ENCODE measurements at places on chromosomes 16 and 17. TPM values are rescaled to one million over a fixed set of nuclear protein-coding genes. Genes with fewer than 3 reads are reported as not detected.
A peak's percentile ranks its signal among the peaks of the same experiment; 100 is the strongest.

- peak; percentile 70 for DNase-seq
These were observed 755 bp downstream of the PIEZO1 start for GRCh38 chr16:88784074-88784855.

- no peak for DNase-seq
These were observed 397.7 kb upstream of the PMFBP1 start for GRCh38 chr16:72569677-72570076.

- no peak for DNase-seq
These were observed 200.1 kb downstream of the XYLT1 start for GRCh38 chr16:17270683-17271109.

- no peak for DNase-seq
These were observed 151.2 kb upstream of the TBX2 start for GRCh38 chr17:61248399-61248798.

DNA sequence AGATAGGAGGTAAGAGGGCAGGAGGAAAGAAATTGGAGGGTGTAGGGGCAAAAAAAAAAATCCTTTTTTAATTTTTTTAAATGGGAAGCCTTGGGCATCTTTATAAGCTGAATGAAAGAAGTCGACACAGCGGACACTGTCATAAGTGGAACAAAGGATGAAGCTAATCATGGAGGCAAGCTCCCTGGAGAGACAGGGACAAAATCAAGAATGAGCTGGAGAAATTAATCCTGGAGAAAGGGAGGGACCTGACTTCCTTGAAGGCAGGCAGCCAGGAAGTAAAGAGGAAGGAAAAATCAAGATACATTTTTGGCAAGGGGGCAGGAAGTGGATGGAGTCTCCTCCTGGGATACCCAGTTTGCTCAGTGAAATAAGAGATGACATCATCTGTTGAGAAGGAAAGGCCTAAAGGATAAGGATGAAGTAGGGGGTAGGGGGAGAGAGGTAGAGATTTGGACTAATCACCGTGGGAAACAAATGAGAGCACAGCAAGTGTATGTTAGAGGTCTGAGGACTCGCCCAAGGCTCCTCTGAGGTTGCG, 179.3 kb downstream of the SLC39A11 start:
- DNase-seq, result no peak

DNA sequence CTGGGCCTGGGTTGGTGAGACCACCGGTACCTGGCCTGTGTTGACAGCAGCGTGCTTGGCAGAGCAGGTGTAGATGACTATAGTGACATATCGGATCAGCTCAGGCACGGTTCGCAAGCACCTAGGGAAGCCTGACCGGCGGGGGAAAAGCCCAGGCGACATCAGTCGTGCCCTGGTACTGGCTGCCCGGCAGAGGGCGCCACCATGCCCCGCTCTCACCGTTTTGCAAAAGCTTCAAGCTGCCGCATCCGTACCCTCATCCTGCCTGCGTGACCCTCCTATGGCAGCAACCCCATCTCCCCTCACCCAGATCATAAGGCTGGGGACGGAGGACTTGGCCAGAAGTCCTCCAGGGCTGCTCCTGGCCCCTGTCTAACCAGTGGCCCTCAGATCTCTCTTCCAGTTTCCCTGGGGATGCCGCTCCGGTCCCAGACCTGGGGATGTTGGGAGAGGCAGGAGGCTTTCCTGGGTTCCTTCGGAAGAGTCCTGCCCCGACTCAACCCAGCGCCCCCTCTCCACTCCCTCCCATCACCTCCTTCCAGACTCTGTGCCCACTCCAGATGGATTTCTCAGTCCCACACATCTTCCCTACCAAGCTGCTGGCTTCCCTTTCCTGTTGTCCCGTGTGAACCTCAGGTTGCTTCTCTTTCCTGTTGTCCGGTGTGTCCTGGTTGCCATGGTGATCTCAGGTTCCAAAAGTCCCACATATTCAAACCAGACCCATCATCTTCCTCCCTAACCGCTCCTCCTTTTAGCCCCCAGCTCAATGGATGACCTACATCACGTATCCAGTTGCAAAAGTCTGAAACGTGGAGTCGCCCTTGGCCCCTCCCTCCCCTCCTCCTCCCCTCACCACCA, 13.7 kb downstream of the ALOX12B start:
- peak; percentile 48 for DNase-seq

DNA sequence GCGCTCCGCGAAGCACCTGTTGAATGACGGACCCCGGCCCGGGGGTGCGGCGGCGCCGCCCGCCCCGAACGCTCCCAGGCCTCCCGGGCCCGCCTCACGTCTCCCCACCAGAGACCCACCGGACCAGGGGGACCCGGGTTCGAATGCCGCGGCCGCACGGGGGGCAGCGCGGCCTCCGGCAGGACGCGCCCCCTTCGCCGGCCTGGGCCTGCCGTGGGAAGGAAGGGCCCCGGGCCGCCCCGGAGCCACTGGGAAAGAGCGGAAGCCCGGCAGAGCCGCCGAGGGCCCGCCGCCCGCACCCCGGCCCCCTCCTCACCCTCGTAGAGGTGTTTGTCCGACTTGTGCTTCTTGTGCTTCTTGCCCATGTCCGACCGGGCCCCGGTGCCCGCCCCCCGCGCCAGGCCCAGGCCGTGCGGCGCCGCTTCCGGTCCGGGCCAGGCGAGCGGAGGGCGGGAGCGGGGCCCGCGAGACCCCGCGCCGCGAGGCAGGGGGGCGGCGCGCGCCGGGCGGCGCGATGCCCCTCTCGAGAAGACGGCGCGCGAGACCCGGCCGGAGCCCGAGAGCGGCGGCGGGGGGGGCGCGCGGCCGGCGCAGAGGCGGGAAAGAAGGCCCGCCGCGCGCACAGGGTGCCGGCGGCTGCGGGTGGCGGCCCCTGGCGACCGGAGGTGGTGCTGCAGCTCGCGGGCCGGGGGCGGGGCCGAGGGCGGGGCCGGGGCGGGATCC, at the start of gene BRD7:
TSS of gene BRD7 (minus strand) at position 579 of the 723 bp plus-strand sequence. CDS start at position 365, 214 bp downstream.
- no peak for DNase-seq

- no peak for DNase-seq
These were observed 4.0 kb upstream of the MRPS34 start for GRCh38 chr16:1776991-1777374.

DNA sequence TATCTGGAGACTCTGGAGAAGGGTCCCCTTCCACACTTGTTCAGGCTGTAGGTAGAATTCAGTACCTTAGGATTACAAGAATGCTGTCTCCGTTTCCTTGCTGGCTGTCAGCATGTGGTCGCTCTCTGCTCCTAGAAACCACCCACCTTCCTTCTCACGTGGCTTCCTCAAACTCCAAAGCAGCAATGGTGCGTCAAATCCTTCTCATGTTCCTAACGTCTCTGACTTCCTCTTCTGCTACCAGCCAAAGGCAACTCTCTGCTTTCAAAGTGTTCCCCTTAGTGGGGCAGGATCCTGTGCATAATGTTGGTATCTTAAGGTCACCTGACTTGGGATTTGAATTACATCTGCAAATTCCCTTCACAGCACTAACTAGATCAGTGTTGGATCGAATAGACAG, 30.9 kb upstream of the DYNLRB2 start:
- DNase-seq, result peak; percentile 17

DNA sequence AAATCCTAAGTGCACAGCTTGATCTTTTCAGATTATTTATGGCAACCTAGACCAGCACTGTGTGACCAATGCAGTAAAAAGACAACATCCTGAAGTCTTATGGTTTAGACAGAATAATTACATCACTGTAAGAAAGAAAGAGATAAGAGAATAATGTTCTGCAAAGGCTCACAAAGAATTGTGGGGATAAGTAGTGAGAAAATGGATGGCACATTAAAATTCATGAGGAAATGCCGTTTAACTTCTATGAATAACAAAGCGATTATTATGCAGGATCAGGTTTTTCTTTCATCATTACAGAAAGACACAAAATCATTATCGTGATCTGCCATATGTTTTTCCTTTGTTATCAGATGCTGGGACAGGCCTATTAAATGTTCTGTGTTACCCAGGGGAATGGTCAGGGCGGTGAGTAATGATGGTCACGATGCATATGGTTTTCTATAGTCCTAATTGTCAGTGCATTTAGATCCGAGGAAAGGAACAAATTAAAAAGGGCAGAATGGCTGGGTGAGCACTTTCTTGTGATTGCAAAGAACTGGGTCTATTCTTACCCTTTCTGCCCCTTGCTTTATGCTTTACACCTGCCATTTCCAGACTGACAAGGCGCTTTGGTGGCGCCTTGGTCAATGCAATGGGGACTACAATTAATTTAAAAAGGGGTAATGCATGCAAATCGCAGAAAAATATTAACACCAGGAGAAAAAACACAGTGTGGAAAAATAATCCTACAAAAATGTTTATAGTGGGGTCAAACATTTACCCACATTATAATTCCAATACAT, 18.1 kb upstream of the DHX40 start:
- no peak for DNase-seq

Gene TBC1D3B
- total RNA-seq, result not detected

Gene NARF
- total RNA-seq, result 34.3 TPM

Gene OTOP2
- not detected for total RNA-seq

Data from HT1080 (cell line).